Activated T-cell treated with anti-CD3 and anti-CD28 coated beads, Interleukin-2, amount 50 U/mL, for 72 hours (primary cell): ENCODE measurements at places on chromosomes 16 and 17.

- peak; percentile 64 for DNase-seq
Observed at GRCh38 chr16:10938321-10938720, 3.9 kb downstream of the DEXI start.

- no peak for DNase-seq
Observed at GRCh38 chr17:74704544-74704943, 8.2 kb downstream of the CD300LF start.

- peak; percentile 81 for DNase-seq
Observed at GRCh38 chr17:58335779-58336455, 7.3 kb upstream of the TSPOAP1 start.

- DNase-seq, result no peak
Observed at GRCh38 chr17:7107012-7107754, 7.4 kb downstream of the ASGR2 start.

GRCh38 chr17:36468903-36469635 lies 17.4 kb upstream of the ZNHIT3 start:
- no peak for DNase-seq

- no peak for DNase-seq
Observed at GRCh38 chr17:27840688-27841087, 40.4 kb upstream of the NOS2 start.

- no peak for DNase-seq
Observed at GRCh38 chr17:51071556-51071955, 49.1 kb downstream of the SPAG9 start.

DNA sequence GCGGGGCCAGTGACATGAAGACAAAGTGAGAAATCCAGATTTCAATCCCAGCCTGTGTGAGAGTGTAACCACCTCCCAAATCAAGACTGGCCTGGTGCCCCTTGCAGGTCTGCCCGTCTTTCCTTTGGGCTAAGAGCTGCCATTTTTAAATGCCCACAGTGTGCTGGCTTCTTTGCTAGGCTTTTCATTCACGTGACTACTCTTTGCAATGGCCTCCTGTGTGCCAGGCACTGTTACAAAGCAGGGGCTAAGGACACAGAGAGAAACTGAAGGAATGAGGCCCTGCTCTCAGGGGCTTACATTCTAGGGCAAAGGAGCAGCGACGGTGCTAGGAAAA lies 269 bp upstream of the ZSCAN10 start:
- DNase-seq, result no peak

DNA sequence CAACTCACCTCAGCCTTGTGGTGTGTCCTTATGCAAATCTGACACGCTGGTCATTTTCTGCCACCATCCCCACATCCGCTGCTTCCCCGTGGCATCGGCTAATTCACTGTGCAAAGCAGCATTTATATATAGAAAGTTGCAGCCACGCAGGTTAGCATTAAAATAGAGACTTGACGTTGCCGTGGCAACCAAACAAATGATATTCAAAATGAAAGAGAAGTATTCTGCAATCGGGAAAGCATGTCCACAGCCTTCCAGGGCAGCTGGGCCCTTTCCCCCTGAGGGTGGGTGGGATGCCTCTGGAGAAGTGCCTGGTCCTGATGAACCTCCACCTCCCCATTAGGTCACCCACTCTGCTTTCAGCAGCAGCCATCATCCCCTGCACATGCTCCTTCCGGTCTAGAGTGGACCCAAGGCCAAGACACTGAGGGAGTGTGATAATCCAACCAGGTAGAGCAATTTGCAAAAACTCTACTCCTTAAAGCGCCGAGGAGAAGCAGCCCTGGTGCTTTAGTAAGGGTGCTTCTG lies 138.7 kb downstream of the GAS7 start:
- DNase-seq, result no peak

DNA sequence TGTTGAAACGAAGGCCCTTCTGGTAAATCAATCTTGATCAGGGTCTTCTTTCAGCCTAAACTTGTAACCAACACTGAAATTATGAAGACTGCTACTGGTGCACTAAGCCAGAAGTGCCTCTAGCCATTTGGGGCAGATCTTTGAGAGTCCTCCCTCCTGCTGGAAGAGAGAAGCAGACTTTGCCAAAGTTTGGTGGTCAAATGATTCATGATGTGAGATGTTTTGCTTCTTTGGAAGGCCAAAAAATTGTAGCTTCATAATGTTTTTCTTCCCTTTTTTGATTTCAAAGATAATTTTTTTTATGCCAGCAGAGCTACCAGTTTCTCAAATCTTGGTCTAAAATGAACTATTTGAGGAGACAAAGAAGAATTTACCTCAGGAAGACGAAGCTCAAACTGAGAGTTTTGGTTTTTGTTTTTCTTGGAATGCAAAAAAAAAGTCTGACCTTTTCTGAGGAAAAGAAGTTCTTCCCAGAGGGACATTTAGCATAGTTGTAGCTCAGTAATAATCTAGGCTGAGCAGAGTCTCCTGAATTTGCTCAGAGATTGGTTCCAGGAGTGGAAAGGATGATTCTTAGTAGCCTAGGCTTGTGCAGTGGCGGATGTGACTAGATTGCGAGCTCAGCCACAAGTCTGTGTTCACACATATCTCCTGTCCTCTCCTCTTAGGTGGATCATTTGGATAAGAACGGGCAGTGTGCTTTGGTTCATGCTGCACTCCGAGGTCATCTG lies 50.9 kb downstream of the CYB561 start:
- DNase-seq, result no peak

DNA sequence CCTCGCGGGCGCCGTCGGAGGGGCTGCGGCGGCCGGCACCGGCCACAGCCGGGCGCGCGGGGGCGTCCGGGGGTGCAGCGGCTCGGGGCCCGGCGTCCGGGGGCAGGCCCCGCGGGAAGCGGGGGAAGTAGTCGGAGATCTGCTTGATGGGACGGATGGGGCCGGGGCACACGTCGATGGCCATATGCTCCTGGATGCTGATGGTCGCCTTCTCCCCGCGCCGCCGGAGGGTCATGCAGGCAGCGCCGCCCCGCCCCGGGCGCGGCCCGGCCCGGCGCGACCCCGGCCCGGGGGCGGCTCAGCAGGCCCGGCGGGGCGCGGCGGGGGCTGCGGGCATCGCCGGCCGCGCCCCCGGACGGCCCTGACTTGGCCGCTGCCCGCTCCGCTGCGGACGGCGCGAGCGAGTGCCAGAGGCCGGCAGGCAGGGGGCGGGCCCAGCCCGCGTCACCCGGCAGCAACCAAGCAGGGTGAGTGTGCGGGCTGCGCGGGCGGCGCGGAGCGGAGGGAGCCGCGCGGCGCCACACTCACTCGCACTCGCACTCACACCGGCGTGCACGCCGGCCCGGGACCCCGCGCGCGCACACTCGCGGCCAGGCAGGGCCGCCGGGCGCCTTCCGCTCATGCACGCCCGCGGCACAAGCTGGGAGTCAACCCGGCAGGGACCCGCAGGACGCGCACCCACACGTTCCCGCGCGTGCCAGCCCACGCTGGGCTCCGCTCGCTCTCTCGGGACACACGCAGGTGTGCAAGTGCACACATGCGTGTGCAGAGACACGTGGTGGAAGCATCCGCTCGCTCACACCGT lies at the start of gene DOC2B:
Gene DOC2B, minus strand, starts transcription at position 406 of the 805 bp plus-strand sequence. Its CDS starts 171 bp downstream, at position 235.
- peak; percentile 50 for DNase-seq

- no peak for DNase-seq
Observed at GRCh38 chr17:57143361-57143760, 58.3 kb downstream of the AKAP1 start.

DNA sequence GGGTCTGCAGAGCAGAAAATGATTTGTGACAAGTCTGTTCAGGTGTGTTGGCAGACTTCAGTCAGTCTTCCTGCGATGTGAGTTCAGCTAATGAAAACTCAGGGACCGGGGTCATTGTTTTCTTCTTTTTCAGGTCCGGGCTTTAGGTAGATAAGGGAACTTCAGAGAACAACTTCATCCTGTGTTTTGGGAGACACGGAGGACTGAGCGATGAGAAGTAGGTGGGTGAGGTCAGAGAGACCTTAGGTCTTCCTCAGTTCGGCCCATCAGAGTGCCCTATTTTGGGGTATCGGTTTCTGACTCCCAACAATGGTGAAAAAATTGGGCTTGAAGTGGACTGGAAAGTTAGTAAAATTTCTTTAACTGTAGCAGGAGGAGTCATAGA lies 88.9 kb upstream of the ATF7IP2 start:
- no peak for DNase-seq
